ENCODE measurements at places on chromosomes 2 and 18. TPM values are rescaled to one million over a fixed set of nuclear protein-coding genes. Genes with fewer than 3 reads are reported as not detected.

RNF144A gene
- 42.7 TPM for total RNA-seq

STAT4 gene
- 134 TPM for total RNA-seq

CD8A gene
- total RNA-seq, result 273 TPM

TDRD15 gene
- total RNA-seq, result not detected

POTEJ gene
- total RNA-seq, result not detected

IL1R2 gene
- total RNA-seq, result not detected

NEU2 gene
- total RNA-seq, result not detected
